AG08395 (cell line): ENCODE measurements at places on chromosomes 4 and X.
A peak's percentile ranks its signal among the peaks of the same experiment; 100 is the strongest.

GRCh38 chr4:174474457-174475075, 47.7 kb downstream of the HPGD start:
- no peak for DNase-seq

- DNase-seq = peak; percentile 33
These were observed 31.1 kb upstream of the WDR17 start for GRCh38 chr4:176034499-176034898.

- DNase-seq = no peak
These were observed 664.8 kb downstream of the GRID2 start for GRCh38 chr4:92968556-92968955.

DNA sequence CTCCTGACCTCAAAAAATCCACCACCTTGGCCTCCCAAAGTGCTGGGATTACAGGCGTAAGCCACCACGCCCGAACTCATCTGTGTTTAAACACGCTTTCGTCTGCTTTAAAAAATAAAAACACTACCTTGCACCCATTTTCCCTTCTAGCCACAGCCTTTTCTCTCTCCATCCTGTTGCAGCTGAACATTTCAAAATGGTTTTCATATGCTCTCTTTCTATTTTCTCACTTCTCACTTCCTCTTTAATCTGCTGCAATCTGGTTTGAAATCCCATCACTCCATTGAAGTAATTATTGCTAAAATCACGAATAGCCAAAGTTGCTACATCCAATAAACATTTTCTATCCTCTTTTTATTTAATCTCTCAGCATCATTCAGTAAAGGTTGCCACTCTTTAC, 70.0 kb downstream of the DCHS2 start:
- DNase-seq = no peak

- no peak for DNase-seq
These were observed 129.7 kb upstream of the EDNRA start for GRCh38 chr4:147351083-147351787.

- DNase-seq = no peak
These were observed 41.0 kb downstream of the AMELX start for GRCh38 chrX:11334165-11334564.

DNA sequence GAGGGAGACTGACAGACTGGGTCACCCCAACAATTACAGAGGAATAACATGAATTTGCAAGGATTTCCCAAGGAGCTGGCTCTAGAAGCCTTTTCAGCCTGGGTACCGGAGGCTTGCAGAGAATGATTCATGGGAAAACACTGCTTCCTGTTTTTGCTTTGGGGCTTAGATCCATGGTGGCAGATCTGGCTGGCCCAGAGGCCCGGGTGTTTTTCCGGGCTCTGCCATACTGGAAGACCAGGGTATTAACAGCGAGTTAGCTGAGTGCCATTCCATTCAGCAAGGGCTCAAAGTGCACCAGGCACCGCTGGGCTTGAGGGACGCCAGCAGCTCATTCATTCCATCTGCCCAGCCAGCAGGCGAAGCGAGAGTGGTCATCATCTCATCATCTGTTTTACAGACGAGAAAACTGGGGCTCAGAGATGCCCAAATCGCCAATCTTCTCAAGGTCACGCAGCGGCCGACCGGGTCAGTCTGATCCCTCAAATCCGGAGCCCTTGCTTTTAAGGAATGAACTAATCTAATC, 1.3 kb downstream of the WDR1 start:
- peak; percentile 65 for DNase-seq

DNA sequence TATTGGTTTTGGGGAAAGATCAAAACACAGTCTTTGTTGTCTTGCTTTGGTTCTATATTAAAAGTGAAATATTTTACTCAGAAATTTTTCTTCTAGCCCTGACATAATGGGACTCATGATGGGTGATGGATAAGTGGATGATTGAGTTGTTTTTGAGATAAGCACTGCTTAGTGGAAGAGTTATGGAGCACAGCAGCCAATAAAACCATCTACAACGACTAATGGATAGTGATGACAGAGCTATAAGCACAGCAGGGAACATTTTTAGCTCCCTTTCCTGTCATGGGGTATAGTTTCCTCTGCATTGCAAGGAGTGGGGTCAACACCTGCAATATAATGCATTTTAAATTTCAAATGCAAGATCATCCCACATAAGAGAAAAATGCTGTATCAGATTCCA, 812.4 kb downstream of the STPG2 start:
- DNase-seq = no peak

DNA sequence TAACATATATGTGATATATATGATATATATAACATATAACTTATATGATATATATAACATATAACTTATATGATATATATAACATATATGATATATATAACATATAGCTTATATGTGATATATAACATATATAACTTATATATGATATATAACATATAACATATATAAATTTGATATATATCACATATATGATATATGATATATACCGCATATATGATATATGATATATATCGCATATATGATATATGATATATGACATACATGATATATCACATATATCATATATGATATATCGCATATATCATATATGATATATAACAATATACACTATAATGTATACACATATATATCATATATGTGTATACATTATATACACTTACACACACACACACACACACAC, 114.3 kb downstream of the ELOVL6 start:
- DNase-seq = no peak

- DNase-seq = no peak
These were observed 128.4 kb downstream of the FHDC1 start for GRCh38 chr4:153064571-153064970.

DNA sequence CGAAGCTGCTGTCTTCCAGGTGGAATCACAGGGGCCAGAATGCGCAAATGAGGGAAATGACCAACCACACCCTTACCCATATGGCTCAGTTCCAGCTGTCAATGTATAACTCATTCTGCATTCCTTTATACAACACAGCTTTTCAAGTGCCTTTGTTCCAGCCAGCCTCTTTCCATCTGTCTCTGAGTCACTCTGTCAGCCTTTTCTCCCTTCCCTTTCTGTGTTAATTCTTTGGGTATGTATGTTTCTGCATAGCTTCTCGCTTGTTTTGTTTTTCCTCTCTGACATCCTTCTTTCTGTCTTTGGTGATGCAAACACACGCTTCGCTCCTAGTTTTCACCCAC, 54.5 kb downstream of the RS1 start:
- DNase-seq = peak; percentile 20

- no peak for DNase-seq
These were observed 34.4 kb downstream of the VEGFC start for GRCh38 chr4:176758323-176758722.

DNA sequence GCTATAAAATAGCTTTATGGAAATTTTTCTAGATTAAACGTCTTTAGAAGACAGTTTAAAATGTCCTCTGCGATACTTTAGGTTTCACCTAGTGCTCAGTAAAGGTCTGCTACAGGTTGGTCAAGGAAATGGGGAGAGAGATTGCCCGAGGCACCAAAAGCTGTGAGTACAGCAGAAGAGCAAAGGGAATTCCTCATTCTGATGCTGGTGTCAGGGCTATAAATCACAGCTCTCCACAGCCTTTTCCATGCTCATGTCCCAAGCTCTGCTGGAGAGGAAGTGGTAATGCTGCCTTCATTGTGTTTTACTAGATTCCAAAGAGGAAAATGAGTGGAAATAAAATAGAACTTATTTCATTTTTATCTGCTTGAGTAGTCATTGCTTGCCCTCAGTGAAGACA, 2060.4 kb downstream of the ARAP2 start:
- DNase-seq = no peak

GRCh38 chr4:102826890-102827673, at the start of gene UBE2D3:
Gene UBE2D3 (minus strand): TSS chr4:102827551. CDS start chr4:102826508, 1,043 bp downstream.
- DNase-seq = peak; percentile 61

- no peak for DNase-seq
These were observed 169.3 kb downstream of the GC start for GRCh38 chr4:71614621-71615020.

DNA sequence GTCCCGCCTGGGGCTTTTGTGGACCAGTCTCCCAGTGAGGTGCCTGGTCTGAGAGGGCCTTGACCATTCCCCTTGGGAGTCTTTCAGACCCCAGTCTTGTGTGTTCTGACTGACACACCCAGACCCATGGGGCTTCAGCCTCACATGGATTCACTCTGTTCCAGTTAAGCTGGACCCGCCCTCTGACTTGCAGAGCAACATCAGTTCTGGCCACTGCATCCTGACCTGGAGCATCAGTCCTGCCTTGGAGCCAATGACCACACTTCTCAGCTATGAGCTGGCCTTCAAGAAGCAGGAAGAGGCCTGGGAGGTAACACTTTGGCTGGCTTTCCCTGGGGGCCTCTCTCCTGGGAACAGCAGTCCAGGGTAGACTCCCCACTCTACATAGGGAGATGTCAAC, 6.8 kb downstream of the IL9R start:
- no peak for DNase-seq

- DNase-seq = no peak
These were observed 709.3 kb downstream of the PCDH18 start for GRCh38 chr4:136823020-136823419.

- DNase-seq = no peak
These were observed 773 bp upstream of the ITM2A start for GRCh38 chrX:79367907-79368306.

GRCh38 chr4:12924253-12924652, 559.9 kb downstream of the RAB28 start:
- no peak for DNase-seq

GRCh38 chr4:87306056-87306455, 16.6 kb downstream of the HSD17B13 start:
- DNase-seq = no peak

- peak; percentile 15 for DNase-seq
These were observed 384.8 kb downstream of the FAM133A start for GRCh38 chrX:94058728-94059382.

DNA sequence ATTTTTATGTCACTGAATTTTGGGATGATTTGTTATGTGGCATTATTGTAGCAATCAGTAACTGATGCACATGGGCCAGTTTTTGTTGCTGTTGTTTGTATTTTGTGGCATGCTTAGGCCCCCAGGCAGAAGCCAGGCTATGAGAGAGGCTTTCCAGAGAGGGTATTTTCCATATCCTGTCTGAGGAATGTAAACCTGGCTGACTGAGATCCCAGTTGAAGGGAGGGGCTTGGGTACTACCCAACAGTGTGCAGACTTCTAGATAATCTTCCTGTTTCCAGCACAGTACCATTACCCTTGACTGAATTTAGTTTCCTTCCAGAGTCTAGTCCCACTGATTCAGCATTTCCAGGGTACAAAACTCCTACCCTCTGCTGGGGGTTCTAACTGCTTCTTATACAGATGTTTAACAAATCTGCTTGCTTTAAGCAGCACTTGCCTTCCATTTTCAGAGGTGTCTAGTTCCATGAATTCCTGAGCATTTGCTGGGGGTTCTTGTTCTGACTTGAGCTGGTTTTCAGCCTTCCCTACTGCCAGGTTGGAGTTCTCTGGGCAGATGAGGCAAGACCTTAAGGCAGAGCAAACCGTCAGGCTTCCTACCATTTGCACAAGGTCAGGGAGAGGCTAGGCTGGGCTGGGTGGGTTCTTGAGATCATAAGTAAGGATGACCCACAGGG, 104.7 kb upstream of the EGFL6 start:
- DNase-seq = no peak

DNA sequence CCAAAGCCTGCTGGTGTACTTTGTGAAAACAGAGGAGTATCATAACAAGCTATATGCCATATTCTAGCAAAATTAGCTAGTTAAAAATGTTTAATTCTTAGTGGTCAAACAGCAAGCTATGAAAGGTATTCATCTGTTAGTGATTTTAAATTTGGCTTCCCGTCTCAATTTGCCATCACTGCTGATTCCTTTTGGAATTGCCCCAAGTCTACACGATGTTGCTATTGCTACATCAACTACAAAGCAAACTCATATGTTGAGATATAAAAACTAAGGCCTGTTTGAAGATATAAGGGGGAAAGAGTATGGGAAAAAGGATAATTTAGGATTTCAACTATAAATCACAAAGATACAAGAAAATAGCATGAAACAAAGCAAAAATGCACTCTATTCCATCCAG, 146.1 kb downstream of the COL25A1 start:
- DNase-seq = no peak

DNA sequence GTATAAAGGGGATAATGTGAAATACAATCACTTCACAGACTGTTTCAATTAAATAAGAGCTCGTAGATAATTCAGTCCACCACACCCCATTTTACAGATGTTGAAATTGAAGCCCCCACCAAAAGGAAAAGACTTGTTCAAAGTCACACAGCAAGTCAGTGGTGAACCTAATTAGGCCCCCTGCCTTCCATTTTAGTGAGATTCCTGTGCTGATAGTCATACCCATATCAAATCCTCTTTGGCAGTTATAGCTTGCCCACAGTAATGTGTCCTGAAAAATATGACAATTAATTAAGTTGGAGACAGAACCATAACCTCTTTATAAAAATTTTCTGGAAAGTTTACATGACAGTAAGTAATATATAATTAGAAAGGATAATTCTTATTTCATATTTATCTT, 58.0 kb downstream of the AR start:
- DNase-seq = peak; percentile 4

DNA sequence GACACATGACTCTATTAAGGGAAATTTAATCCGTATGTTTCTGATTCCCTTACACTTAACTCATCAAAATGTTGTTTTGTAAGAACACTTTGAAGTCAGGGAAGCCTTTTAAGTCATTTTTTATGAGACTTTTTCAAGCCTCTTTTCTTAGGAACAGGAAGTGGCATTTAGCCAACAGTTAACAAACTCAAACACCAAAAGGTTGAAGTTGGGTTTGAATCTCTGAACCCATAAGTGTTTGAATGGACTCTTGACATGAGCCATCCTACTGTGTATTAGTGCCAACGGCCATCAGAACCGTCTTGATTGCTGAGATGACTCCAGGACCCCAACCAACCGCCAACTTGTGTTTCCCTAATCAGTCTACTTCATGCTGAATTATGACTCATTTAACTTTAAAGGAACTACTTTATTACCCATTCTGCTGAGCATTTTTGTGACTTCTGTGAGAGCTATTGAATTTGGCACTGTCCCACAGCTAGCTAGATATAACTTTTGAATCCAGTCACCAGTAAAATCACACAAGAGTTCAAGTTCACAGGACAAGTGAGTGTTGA, 209.1 kb upstream of the FAT1 start:
- DNase-seq = peak; percentile 33

- DNase-seq = no peak
These were observed 15.0 kb downstream of the SRPX2 start for GRCh38 chrX:100658941-100659381.

DNA sequence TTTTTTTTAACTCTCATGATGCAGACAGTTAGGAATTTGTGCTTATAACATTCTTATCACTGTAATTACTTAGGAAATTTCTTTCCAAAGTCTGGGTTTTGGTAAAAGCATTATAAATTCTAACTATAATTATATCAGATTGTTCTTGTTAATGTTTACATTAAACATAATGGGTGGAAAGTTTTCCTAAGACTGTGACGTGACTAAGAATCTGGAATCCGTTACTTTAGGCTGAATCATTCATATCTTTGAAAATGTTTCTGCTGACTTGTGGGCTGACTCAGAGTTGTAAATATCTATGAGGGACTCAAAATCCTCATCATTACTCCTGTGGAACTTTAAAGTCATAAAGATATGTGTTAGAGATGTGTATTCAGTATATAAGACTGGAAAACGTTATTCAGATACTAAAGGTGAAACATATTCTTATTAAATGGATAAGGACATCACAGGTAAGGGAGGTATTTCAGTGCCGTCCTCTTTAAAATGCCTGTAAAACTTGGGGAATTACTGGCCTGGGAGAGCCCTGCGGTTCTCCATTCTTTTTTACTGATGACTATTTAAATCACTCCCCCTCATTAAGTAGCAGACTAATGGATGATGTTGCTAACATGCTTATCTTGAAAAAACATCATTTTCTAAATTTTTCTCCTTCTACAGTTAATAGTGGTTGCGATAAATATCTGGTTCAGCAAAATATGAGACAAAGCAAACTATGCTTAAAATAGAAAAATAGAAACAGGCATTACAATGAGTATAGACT, 159.0 kb downstream of the DCLK2 start:
- peak; percentile 71 for DNase-seq

GRCh38 chr4:15805583-15806517, 27.7 kb downstream of the CD38 start:
- DNase-seq = peak; percentile 62
